RPMI7951 (cell line): ENCODE measurements at places on chromosomes 3 and 15. TPM values are rescaled to one million over a fixed set of nuclear protein-coding genes. Genes with fewer than 3 reads are reported as not detected.
A peak's percentile ranks its signal among the peaks of the same experiment; 100 is the strongest.

DNA sequence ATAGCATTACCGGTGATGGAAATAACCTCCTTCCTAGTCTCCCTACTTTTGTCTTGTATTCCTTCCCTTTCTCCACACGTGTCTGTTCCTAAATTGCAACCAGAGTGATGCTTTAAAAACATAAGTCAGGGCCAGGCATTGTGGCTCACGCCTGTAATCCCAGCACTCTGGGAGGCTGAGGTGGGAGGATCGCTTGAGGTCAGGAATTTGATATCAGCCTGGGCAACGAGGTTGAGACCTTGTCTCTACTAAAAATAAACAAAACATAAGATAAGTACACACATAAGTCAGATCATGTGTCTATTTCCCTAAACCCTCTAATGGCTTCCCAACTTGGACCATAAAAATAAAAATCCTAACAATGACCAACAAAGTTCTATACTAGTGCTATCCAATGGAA lies 18.4 kb downstream of the ARMC8 start:
- no peak for DNase-seq

GRCh38 chr3:154730186-154730585 lies 300.2 kb upstream of the GPR149 start:
- DNase-seq, result no peak

Gene CHP1
- total RNA-seq, result 87.7 and 92.7 TPM in 2 replicates

GRCh38 chr3:106877627-106878026 lies 499.6 kb upstream of the CCDC54 start:
- DNase-seq, result peak; percentile 27

DNA sequence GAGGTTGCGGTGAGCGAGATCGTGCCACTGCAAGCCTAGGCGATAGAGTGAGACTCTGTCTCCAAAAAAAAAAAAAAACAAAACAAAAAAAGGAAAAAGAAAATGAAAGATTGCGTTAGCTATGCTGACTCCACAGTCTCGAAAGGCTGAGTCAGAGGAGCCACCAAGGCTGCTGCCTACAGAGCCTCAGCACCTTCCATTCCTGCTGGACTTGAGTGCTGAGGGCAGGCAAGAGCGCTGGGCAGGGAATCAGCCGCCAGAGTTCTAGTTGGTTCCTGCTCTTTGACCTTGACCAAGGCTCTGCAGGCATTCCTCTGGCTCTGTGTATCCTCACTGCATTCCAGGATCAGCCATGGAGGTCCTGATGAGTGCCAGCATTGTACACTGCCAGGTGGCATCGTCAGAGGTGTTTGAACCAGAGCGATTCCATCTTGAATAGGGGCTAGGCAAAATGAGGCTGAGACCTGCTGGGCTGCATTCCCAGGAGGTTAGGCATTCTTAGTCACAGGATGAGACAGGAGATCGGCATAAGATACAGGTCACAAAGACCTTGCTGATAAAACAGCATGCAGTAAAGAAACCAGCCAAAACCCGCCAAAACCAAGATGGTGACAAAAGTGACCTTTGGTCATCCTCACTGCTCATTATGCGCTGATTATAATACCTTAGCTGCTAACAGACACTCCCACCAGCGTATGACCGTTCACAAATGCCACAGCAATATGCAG lies 5.9 kb downstream of the MESP2 start:
- DNase-seq, result peak; percentile 68

GRCh38 chr3:66498687-66499621 lies 1.9 kb downstream of the LRIG1 start:
- DNase-seq, result no peak

Gene SELENOK
- total RNA-seq, result 145 and 165 TPM in 2 replicates

Gene CYP11A1
- total RNA-seq, result not detected in 2 replicates

Gene SUSD5
- total RNA-seq, result 4.6 and 7.5 TPM in 2 replicates

Gene IVD
- 21.0 and 24.5 TPM in 2 replicates for total RNA-seq

Gene CPN2
- 0.10 TPM in 1 of 2 replicates, not detected in the other for total RNA-seq

Gene MED12L
- 0.10 and 0.12 TPM in 2 replicates for total RNA-seq

Gene TOPBP1
- 57.5 and 66.9 TPM in 2 replicates for total RNA-seq

DNA sequence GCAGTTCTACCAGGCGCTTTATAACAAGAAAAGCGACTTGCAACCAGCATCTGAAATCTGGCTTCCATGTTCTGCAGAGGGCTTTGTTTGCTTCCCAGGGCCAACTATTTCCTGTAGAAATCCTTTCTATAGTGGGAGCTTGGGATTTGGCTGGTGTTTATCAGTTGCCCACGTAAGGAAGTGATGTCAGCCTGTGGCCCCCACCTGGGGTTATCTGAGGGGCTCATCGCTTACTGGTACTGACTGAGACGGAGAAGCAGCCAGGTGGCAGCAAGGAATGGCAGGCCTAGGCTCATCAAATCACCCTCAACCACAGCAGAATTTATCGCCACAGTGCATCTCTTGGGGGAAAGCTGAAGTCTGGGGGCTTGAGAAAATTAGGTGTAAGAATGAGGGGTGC lies 14.6 kb upstream of the CCR9 start:
- no peak for DNase-seq

- peak; percentile 43 for DNase-seq
Measured at GRCh38 chr3:16768956-16769355, 115.8 kb upstream of the PLCL2 start.

Gene EOGT
- 41.7 and 43.0 TPM in 2 replicates for total RNA-seq

Gene SORD
- total RNA-seq, result 29.4 and 33.1 TPM in 2 replicates

DNA sequence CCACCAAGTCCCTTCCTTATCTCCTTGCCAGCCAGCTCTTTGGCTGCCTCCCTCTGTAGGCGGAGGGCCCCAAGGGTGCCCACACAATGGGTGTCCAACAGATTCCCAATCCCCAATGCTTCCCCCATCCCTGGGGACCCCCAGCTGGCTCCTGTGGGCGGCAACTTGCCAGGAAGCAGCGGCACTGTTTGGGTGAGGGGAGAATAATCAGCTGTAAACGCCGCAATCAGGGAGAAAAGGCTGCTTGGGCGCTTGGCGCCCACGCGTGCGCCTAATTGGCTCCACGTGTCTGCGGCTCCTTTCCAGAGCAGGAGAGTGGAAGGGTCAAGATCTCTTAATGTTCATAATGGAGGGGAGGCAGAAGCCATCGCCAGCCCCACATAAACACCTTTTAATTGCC lies 67.9 kb upstream of the TMEM115 start:
- DNase-seq, result no peak

GRCh38 chr15:71186267-71186666 lies 71.0 kb downstream of the THSD4 start:
- peak; percentile 45 for DNase-seq

- no peak for DNase-seq
Measured at GRCh38 chr3:124201786-124202185, 209.9 kb upstream of the ROPN1 start.

DNA sequence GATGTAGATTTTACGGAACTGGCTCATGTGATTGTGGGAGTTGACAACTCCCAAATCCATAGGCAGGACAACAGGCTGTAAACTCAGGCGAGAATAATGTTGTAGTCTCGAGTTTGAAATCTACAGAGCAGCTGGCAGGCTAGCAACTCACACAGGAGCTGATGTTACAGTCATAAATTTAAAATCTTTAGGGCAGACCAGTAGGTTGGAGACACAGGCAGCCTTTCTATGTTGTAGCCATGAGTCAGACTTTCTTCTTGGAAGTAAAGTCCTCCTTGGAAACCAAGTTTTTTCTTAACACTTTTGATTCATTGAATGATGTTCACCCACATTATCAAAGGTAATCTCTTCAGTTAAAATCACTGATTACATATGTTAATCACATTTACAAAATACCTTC lies 89.1 kb upstream of the ALCAM start:
- DNase-seq, result no peak

DNA sequence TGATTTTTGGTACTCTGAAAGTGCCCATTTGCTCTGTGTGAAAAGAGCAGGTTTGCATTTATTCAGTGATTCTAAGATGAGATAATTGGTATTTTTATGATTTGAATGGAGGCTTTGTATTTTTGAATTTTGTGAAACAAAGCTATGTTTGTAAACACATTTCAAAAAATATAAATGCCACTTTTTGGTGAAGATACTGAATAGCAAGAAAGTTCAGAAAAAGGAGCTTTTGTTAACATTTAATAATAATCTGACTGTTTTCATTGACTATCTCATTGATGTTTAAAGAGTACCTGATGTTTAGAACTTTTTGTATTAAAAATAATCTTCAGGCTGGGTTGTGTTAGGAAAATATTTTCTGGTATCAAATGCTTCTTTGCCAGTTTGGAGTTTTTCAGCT lies 23.7 kb downstream of the TCF12 start:
- DNase-seq, result no peak

DNA sequence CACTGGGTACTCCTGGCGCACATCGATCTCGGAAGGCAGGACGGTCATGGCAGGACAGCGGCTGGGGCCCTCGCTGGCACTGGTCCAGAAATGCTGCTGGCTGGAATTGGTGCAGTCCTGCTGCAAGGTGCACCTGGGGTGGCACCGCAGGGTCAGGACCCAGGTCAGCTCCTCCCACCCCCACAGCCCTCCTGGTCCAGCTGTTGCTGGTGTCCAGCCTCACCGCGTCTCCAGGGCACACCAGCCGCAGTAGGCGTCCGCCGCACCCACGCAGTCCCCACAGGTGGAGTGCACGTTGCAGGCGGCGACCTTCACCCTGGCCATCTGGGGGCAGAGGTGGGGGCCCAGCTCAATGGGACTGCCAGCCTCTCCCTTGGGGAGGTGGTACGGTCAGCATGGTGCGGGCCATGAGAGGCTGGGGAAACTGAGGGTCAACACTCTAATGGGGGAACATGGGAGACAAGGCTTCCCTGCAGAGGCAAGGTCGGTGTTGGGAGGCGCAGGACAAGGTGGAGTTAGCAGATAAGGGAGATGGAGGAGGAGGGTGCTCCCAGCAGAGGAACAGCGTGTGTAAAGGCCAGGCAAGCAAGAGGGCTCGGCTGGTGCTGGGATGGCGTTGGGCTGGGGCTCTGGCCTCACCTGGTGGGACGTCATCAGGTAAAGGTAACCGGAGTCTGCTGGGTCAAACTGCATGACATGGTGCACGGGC lies 20.4 kb downstream of the PLXND1 start:
- no peak for DNase-seq

- no peak for DNase-seq
Measured at GRCh38 chr3:30040126-30040525, 566.3 kb upstream of the TGFBR2 start.

DNA sequence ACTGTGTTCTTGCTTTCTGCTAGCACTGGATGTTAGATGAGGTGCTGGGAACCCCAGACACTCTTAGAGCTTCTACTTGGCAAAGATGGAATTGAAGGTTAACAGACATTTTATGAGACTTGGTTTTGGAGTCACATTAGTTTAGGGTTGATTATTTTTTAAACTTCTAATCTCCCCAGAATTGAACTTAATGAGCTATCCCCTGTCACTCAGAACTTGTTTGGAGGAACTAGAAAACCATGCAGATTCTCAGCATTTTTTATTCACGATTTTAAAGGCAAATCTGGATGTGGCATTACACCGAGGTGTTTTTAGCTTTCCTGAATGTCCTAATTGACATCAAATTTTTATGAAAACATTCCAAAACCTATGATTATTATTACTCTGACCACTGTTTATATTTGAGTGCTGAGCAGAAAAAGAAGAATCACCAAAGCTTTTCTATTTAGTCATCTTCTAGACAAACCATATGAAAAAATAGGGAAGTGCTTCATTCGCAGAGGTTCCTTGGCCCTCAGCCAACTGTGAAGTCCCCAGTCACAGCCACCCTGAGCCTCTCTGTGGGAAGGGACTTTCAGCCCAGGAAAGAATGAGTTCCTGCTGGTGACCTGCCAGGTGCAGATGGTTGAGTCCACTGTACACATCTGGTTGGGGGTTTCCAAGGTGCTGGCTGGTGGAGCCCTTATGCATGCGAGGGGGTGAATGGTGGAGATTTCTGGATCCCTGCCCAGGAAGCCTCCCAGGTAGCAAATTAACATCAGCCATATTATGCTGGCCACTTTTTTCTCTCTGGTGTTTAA lies 196.0 kb upstream of the TOPAZ1 start:
- peak; percentile 38 for DNase-seq

DNA sequence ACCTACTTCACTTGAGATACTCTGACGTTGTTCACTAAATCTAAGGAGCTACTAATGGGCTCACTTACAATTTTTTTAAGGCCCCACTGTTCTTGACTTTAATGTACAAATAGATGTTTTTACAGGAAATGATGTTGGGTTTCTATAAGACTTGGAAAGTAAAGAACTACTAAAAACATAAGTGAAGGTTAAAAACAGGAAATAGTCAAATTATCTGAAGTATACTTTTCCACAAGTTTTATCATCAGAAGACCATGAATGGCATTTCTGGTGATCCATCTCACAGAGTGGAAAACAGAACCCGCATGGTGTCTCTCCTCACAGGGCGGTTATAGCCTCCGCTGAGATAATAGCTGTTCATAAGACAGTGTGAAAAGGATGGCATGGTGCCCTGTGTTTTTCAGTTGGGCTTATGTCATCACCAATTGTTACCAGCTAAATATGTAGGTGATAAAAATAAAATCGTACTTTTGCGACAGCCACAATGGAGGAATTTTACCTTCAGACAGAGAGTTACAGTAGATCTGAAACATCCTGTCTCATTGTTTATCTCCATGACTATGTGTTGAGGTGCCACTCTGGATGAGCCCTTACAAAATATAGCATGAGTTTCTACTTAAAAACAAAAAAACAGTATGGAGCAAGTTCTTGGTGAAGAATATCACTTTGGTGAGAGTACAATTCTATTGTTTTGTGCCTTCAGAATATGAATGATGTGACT lies 462.4 kb downstream of the RAP2B start:
- no peak for DNase-seq

Gene SLC41A3
- 32.7 and 33.6 TPM in 2 replicates for total RNA-seq

Gene SUCLG2
- 58.6 and 70.8 TPM in 2 replicates for total RNA-seq

GRCh38 chr3:141204343-141204742 lies 27.3 kb upstream of the PXYLP1 start:
- no peak for DNase-seq

DNA sequence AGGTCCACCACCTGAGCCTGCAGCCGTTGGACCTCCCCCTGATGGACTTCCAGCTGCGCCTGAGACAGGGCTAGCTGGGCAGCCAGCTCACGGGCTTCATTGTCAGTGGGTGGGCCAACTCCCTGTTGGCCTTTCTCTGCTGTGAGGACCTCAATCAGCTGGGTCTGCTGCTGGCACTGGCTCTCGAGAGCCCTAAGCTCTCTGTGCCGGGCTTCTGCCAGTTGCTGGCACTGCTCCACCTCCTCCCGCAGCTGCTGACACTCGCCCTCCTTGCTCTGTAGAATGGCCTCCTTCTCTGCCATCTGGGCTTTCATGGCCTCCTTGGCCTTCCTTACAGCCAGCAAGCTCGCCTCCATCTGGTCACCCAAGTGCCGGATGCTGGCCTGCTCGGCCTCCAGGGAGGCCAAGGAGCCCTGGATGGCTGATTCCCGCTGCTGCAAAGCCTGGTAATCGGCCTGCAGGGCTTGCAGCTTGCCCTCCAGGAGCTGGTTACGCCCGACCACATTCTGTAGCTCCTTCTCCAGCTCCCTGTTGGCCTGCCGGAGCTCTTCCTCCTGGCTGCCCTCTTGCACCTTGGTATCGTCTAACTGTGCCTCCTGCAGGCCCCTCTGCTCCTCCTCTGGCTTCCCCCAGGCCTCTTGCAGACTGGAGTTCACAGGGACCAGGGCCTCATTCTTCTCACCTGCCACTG lies 23.8 kb downstream of the CXCR6 start:
- DNase-seq, result no peak

Gene NCEH1
- total RNA-seq, result 21.8 and 24.8 TPM in 2 replicates

GRCh38 chr3:118729546-118729945 lies 305.1 kb downstream of the IGSF11 start:
- DNase-seq, result no peak

Gene NRROS
- total RNA-seq, result 1.6 and 2.7 TPM in 2 replicates

GRCh38 chr3:131444180-131444579 lies 58.6 kb downstream of the MRPL3 start:
- DNase-seq, result no peak

GRCh38 chr15:98728082-98728810 lies 79.9 kb downstream of the IGF1R start:
- DNase-seq, result no peak

GRCh38 chr3:55124371-55124770 lies 196.5 kb upstream of the LRTM1 start:
- no peak for DNase-seq
